Stimulated activated CD8-positive, alpha-beta memory T cell treated with anti-CD3 and anti-CD28 coated beads, Interleukin-4, amount 100 ng/mL, for 1 hour (primary cell): ENCODE measurements at places on chromosomes 5 and 9.

DNA sequence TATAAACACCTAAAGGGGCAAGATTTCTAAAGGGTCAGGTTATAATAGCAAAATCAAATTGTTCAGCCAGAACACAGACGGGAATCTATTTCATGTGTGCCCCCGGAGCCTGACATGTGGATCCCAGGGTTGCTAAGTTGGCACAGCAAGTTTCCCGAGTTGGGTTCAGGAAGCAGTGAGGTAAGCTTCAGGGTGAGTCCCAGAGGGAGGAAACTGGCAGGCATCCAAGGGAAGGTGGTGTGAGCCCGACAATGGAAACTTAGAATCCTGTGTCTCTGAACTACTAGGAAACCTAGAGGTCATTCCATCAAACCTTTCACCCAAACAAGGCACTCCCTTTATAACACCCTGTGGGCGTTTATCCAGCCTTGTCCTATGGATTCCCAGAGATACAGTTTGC is 98.4 kb downstream of the ADRB2 start:
- no peak for DNase-seq

GRCh38 chr9:120868339-120868675 is 8.7 kb downstream of the PHF19 start:
- no peak for DNase-seq

DNA sequence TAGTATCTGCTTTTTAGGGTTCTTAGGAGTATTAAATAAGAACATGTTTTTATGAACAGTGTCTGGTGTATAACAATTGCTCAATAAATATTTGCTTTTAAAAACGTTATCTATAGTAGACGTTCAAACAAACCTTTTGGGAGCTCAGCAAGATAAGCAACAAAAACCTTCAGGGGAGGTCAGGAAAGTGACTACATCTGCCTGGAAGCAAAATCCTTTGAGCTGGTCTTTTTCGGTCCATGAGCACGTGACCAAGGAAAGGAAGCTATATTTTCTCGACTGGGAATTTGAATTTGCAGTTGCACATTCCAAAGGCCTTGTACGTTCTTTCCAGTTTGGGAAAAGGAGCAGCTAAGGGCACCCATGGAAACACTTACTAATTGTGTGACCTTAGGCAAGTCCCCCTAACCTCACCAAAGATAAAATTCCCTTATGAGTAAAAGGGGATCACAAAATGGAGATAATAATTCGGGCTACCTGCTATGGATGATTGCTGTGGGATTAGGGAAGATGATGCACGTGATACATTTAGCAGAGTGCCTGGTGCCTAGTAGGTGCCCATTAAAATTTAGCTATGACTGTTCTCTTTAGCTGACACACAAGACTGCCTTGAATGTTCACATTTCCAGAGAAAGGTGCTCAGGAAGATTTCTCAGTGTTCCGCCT is 45.4 kb downstream of the PTTG1 start:
- no peak for DNase-seq

DNA sequence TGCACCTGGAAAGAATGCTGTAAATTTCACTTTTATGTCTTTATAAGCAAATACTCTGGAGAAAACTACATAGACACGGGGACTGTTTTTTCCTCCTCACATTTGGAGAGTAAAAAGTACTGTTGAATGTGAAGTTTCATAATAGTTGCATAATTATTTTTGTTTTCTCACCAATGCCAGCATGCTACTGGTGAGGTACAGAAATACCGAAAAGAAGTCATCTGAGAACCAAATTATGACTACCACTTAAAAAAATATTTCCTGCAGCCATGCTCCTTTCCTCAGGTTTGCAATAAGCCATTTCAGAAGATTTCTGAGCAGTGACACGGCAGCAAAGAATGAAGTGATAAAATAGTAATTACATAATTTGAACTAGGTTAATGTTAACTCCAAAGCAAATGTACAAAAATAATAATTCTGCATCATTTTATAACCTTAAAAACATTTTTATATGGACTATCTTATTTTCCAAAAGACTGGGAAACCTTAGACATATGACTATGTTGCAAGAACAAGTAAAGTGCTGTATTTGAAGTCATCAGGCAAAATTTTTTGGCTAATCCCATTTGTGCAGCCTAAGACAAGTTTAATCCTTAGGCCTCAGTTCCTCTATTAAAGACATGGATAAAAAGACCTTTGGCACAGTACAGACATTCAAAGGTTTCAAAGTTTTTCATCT is 144.7 kb downstream of the PCSK1 start:
- DNase-seq: no peak

DNA sequence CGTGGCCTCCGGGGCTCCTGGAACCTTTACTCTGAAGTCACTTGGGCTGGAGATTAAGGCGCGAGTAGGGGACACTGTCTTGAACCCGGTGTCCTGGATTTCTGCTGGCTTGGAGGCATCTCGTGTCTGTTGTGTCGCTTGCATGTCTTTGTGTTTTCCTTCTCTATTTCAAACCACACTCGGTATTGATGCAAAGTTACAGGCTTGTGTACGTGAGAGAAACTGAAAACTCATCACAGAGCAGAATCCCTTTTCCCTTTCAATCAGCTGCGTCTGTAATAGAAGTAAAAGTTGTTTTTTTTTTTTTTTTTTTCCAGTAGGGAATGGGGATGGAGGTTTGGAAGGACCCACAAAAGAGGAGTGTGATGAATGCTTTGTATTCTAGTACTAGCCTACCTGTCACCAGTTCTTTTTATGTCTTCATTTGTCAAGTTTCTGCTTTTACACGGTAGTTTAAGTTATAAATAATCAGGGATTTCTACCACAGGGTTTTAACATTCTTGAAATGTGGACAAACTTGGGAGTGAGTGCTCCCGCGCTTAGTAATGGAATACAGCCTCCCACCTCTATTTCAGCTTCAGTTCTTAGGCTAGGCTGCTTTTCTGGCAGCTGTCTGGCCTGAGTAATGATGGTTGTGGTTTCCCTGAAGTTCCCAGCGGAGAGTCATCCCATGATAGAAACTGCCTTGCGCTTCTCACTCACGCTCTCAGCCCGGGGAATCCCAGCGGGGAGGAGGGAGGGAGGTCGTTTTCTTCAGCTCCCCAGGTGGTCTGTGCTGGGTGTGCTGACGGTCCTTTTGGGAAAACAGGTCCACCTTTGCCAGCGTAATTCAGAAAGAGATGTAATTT is 763 bp downstream of the TJP2 start:
- DNase-seq: no peak

- no peak for DNase-seq
Measured at GRCh38 chr9:77175151-77175550, 2.2 kb upstream of the VPS13A start.

GRCh38 chr5:20114526-20114925 is 126.5 kb upstream of the CDH18 start:
- DNase-seq: no peak

- DNase-seq: no peak
Measured at GRCh38 chr5:173093606-173094005, 37.5 kb downstream of the CREBRF start.

DNA sequence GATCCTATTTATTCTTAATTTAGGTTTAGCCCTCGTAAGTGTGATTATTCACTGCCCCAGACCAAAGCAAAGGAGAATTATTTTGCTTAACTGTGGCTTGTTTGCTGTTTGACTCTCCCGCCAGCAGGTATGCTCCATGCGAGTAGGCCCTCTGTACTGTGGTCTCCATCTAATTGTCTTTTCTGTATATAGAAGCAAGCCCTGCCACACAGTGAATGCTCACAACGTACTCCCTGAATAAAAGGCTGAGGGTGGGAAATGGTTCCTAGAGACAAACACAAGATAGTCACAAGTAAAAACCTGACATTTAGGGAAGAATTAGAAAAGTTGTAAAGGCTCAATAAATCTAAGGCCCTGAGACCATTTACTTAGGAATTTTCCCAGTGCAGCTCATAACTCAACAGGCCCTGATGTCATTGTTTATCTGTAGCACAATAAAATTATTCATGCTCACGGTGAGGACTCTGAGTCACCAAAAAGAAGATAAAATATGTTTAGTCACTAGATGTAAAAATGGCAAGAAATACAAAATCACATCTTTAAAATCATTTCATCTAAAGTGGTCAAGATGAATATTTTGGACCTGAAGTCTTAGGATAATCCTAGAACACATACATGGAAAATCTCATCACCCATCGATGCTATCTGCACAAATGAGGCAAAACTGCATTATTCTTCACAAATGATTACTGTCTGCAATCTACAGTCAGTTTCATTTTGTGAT is 473.2 kb downstream of the ENC1 start:
- no peak for DNase-seq
